Activated T-helper 2 cell treated with anti-CD3 and anti-CD28 coated beads, Interferon-gamma antibody, Interleukin-2, Interleukin-4, amounts not matched to agents 10 μg/mL and 5 μg/mL and 100 μg/mL, durations not matched to agents 14 hours and 24 hours and 36 hours (primary cell): ENCODE measurements at places on chromosomes 2 and 18. TPM values are rescaled to one million over a fixed set of nuclear protein-coding genes. Genes with fewer than 3 reads are reported as not detected.
A peak's percentile ranks its signal among the peaks of the same experiment; 100 is the strongest.

GRCh38 chr2:127046579-127046978 lies 60.4 kb downstream of the BIN1 start:
- no peak overlapping the region for H3K27ac ChIP-seq
- H3K36me3 ChIP-seq, result peaks cover 3% of the 10 kb centered on the region

DNA sequence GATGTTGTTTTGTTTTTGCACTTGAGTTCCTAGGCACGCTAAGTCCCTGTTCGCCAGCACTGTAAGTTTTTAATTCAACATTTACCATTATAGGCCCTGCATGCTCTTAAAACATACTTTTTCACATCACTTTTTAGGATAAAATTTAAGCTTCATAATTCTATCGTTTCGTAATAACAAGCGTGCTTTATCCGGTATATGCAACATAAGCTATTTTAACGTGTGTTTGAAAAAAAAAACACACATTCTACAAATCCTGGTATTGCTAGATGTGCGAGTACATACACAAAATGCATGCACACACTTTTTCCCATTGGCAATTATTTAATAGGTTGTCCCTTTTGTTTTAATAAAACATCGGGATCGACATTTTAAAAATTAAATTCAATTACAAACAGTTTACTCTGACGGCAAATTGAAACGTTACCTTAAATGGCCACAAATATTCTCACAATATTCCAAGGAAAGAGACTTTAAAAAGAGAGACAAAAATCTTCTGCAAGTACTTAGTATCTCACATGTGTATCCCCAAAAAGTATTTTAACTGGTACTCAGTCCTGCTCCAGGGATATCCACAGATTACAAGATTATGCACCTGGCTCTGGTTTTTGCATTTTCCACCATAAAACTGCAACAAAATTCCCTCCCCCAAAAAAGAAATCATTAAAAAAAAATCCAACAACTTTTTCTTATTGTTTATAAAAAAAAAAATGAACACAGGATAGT lies 1.0 kb upstream of the TCF4 start:
- no peaks in the 10 kb centered on the region for H3K36me3 ChIP-seq
- DNase-seq, result no peak
- peak overlapping the region; percentile 92 for H3K4me3 ChIP-seq
- peaks cover 26% of the 10 kb centered on the region for H3K27me3 ChIP-seq

PDE1A gene
- not detected in 2 replicates for total RNA-seq

DNA sequence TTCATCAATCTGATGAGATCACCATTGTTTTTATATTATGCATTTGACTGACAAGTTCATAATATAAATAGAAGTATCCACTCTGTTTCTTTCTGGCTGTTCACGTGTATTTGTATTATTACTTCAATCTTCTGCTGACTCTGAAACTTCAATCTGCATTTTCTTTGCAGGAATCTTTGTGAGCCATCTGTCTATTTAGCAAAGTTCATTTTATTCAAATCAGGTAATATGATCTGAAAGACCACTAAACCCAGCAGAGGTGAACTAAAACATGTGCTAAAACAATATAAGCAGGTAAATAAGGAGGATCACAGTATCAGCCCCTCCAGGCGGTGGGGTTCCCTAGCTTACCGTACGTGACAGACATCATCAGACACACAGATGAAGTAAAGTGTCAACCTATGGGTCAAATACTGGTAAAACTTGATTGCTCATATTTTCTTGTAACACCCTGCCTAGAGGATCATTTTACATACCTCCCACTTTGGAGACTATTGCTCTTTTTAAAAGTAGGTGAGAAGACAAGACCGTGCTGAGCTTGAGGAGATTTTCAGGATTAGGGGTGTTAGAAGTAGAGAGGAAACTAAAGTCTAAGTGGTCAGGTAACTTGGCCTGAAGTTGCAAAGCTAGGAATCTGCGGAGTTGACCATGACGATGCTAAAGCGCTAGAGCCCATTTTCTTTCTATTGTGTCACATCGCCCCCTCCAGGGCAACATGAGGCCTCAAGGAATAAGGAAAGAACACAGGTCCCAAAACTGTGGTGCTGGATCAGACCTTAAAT lies 9.0 kb downstream of the DTNB start:
- H3K36me3 ChIP-seq, result no peaks in the 10 kb centered on the region
- no peak overlapping the region for H3K27ac ChIP-seq
- DNase-seq, result no peak

TUBB8B gene
- total RNA-seq, result not detected in 2 replicates
